ENCODE measurements at places on chromosomes 2 and 18. TPM values are rescaled to one million over a fixed set of nuclear protein-coding genes. Genes with fewer than 3 reads are reported as not detected.

MAP2 gene
- total RNA-seq, result 7.4 TPM

DNA sequence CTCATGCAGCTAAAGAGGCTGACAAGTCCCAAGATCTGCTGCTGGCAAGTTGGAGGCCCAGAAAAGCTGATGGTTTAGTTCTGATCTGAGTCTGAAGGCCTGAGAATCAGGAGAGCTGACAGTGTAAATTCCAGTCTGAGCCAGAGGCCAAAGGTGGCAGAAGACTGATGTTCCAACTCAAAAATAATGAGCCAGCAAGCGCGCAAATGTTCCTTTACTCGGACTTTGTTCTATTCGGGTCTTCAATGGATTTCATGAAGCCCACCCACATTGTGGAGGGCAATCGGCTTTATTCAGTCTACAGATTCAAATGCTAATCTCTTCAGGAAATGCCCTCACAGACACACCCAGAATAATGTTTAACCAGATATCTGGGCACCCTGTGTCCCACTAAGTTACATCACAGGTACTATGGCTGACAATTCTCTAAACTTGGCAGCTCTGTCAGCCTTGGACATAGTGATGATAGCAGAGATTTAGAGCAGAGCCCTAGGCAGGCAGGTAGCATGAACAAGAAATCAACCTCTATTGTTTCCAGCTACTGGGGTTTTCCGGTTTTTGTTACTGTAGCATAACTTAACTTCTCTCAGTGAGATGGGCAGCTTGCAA, 318.5 kb downstream of the HRH4 start:
- H3K4me1 ChIP-seq, result no peaks in the 10 kb centered on the region
- no peak overlapping the region for H3K27ac ChIP-seq
- H3K4me3 ChIP-seq, result no peak overlapping the region

SLC11A1 gene
- total RNA-seq, result 0.42 TPM

DNA sequence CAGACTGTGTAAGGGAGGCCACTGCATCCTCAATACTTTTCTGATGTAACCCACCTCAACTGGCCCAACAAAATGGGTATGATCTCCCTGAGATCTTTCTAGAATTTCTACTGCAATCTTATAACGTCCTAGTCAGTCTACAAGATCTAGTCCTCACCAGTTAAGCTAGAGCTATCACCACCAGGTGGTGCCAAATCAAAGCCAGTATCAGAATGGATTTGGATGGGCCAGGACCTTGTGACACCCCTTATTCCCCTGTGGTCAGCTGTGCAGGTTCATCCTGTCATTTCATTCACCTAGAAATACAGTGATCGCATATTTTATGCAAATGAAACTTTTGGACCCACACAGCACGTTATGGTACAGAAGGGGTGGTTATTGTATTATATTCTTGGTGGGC, 90.3 kb downstream of the OLA1 start:
- no peak overlapping the region for H3K27ac ChIP-seq
- no peaks in the 10 kb centered on the region for H3K36me3 ChIP-seq
- peak; percentile 51 for DNase-seq
- no peak overlapping the region for H3K4me3 ChIP-seq
- no peaks in the 10 kb centered on the region for H3K27me3 ChIP-seq

DNA sequence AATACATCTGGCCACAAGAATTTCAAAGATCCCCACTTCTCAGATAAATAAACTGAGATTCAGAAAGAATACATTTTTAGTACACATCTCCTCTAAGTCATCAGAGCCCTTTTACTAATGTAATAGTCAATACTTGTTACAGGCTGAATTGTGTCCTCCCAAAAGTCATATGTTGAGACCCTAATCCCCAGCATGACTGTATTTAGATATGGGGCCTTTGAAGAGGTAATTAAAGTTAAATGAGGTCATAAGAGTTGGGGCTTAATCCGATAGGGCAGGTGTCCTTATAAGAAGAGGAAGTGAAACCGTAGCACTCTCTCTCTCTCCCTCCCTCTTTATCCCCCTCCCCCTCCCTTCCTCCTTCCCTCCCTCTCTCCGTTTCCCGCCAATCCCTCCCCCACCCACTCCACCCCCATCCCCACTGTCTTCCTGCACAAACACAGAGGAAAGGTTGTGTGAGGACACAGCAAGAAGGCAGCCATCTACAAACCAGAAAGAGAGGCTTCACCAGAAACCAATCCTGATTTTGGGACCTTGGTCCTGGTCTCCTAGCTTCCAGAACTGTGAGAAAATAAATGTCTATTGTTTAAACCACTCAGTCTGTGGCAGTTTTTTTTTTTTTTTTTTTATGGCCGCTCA, 66.6 kb upstream of the ZNF397 start:
- no peaks in the 10 kb centered on the region for H3K36me3 ChIP-seq
- no peak for DNase-seq
- H3K4me3 ChIP-seq, result no peak overlapping the region
- no peak overlapping the region for H3K27ac ChIP-seq
